Activated naive CD4-positive, alpha-beta T cell treated with anti-CD3 and anti-CD28 coated beads, Interleukin-2, amount 50 U/mL, for 72 hours (primary cell): ENCODE measurements at places on chromosomes 5 and 9. TPM values are rescaled to one million over a fixed set of nuclear protein-coding genes. Genes with fewer than 3 reads are reported as not detected.

DNA sequence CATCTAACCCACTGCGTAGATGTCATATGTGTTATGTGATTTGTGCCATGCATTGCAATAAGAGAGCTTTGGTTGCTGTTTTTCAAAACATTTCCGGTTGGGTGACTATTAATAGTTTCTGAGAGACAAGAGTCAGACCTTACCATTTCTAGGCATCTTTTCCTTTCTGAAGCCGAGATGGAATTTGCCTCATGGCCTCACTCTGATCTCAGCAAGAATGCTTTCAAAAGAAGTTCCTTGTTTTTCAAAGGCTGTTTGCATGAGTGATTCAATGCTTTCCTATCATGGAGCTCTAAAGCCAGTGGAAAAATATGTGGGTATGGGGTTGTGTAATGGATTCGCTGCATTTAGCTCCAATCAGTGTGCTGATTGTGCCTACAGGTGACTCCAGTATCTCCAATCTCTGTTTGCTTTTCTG, 203.1 kb upstream of the PPP1R2B start:
- DNase-seq: no peak

- DNase-seq: no peak
Measured at GRCh38 chr5:6178846-6179532, 199.4 kb downstream of the MED10 start.

DNA sequence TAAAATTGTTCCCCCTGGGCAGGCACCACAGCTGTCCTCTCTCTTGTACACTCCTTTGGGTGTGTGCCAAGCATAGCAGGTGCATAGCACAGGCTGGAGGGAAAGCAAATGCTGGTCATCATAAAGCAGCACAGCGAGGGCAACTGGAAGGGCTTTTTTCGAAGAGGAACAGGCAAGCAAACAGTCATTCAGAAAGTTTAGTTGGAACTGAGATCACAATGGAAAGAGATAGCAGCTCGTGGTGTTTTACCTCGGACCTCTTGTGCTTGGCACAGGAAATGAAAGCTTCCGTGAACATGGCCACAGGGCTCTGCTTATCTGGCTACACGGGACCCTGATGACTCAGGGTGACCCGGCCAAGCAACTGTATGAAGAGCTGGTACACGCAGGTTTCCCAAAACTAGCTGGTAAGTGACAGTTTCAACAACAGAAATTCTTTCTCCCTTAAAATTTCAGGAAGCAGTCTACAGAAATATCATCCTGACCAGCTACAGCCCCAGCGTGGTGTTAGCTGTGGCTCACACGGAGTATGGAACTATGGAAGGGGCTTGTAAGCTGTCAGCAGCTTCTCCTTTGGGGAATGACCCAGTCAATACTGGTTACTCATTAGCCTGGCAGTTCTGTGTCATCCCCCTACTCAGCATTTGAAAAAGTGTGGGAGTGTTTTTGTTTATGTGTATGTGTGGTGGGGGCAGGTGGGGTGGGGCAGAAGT, 48.1 kb downstream of the POC5 start:
- DNase-seq: peak; percentile 84

PDE8B gene
- total RNA-seq: not detected

KCNMB1 gene
- total RNA-seq: not detected

PHAX gene
- 39.1 TPM for total RNA-seq
